ENCODE measurements at places on chromosomes 4 and X.

DNA sequence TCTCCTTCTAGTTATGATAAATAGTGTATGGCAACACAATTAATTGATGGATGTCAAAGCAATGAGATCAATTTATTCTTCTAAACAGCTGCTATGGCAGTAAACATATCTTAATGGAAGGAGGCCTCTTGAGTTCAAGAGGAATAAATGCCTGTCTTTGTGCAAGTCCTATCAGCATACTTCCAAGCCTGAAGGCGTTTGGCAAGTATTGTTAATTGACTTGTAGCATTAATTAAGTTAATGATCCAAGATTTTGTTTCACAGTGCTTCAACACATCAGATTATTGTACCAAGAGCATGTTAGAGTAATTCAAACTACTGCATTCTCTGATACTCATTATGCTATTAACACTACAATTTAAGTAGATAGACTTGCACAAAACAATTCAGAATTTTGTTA lies 144.8 kb downstream of the FAT4 start:
- DNase-seq: peak; percentile 92

GRCh38 chrX:103845165-103845653 lies 13.2 kb upstream of the RAB9B start:
- DNase-seq: peak; percentile 78

DNA sequence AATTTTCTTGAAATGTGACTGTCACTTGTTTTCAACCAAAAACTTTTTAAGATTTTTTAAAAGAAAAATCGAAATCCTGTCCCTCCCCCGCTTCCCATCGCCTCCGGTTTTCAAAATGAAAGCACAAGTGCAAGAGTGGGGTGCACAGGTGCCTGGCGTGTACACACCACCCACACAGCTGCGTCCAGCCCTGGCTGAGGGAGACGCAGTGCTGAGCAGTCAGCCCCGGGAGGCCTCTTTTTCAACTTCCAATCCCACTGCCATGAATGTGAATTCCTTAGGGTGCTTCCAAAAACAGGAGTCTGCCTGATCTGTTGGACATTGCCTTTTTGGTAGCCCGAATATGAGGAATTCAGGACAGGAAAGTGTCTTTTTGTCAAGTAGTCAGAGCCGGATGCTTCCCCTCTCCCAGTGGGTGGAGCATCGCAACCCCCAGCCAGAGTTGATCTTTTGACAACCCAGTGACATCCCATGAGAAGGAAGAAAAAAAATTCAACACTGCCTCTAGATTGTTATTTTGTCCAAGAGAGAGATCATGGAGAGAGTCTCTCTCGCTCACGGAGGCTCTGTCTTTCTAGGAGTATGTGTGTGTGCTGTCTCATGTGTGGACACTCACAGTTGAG lies 8.9 kb downstream of the PRRG3 start:
- no peak for DNase-seq

DNA sequence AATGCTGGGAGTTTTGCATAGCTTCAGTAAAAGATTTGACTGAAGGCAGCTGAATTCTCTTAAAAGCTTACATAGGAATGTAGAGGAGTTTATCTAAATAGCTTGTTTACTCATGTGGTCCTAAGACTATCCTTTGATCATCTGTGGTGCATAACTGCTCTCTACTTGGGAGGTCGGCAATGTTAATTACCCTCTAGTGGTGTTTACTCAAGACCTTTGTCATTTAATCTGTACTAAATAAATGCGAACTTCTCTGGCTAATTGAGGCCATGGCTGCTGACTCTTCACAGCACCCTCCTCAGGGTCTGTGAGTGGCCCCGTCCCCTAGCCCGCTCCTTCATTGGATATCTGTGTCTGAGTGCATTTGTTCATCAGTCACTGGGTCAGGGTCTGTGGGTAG lies 13.8 kb upstream of the TMEM33 start:
- DNase-seq: no peak

DNA sequence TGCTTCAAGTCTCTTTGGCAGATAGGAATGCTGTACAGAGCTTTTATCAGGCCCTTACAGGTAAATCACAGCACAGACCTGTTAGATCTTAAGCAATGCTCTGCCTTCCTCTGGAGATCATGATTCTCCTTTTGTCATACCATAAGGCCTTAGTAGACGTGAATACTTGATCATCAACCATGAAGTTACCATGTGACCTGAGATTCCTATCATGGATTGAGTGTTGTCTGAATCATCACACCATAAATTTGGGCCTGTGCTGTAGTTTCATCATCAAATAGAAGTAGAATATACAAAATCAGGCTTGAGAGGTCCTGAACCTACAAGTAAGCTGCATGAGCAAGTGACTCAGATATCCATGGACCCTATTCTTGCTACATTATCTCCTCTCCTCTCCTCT lies 466.8 kb upstream of the INTU start:
- DNase-seq: no peak

GRCh38 chr4:6563935-6564645 lies 10.9 kb upstream of the MAN2B2 start:
- no peak for DNase-seq

DNA sequence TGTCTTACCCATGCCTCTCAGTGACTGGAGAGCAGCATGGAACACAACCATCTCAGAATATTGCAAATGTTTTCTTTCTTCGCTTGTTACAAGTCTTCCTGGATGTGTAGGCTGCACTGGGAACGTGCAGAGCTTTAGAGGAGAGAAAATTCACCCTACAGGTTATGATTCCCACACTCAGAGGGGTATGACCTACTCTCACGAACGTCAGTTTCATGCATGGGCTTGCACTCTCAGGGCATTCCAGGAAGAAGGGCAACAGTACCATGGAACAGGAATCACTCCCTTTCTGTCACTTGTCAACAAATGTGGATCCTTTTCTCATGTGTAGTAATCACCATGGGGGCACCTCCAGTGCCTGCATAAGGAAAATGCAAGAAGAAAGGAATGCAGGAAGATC lies 75.8 kb downstream of the NBDY start:
- no peak for DNase-seq

GRCh38 chr4:5757536-5757935 lies 46.5 kb downstream of the EVC start:
- DNase-seq: no peak

DNA sequence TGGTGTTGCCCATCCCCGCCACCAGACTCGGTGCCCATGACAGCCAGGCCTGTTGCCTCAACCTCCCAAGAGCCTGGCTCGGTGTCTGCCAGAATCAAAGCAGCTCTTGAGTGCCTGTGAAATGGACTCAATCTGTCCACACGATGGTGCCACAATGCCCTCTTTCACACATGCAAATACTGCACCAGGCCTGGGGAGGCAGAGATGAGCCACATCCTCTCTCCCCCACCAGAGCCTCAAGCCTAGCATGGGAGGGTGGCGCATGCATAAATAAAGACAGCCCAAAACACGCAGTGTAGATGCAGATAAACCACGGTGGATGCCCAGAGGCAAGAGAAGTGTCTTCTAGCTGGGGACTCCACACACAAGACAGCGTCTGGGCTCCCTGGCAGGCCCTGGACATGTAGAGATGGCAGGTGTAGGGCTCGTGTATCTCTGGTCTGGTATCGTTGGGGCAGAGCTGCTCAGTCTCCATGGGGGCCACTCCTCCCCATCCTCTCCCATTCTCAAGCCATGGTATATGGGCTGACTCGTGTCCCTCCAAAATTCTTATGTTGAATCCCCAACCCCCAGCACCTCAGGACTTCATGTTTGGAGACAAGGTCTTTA lies 65.6 kb downstream of the JAKMIP1 start:
- no peak for DNase-seq

- DNase-seq: no peak
Measured at GRCh38 chrX:53817548-53817947, 131.0 kb upstream of the HUWE1 start.

DNA sequence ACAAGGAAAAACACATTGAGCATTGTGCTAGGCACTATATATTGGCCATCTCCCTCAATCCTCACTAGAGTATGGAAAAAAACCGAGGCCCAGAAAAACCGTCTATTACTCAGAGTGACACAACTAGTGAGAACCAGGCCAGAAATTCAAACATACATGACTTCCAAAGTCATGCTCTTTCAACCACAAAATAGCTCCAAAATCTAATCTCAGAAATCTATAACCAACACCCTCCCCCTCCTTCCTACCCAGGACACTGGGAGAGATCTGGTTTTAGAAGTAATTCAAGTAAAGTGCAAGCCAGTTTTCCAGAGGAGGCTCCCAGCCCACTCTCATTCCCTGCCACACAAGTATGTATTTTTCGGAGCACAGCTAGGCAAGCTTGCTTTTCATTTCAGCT lies 7.6 kb downstream of the HS3ST1 start:
- no peak for DNase-seq
